SK-N-MC (cell line): ENCODE measurements at places on chromosomes 13 and 19.

DNA sequence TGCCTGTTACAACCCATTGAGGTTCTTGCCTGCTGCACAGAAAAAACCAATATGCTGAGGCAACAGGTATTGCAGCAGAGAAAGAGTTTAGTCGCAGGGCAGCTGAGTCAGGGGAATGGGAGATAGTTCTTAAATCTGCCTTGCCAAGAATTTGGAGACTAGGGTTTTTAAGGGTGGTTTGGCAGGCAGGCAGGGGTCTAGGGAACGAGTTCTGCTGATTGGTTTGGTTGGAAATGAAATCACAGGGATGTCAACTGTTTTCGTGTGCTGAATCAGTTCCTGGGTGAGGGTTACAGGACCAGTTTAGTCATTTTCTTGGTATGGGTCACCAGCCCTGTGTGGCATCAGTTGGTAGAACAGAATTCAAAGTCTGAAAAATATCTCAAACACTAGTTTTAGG lies 36.6 kb downstream of the PDS5B start:
- DNase-seq = no peak

GRCh38 chr13:92187378-92187989 lies 789.1 kb downstream of the GPC5 start:
- peak; percentile 58 for DNase-seq

DNA sequence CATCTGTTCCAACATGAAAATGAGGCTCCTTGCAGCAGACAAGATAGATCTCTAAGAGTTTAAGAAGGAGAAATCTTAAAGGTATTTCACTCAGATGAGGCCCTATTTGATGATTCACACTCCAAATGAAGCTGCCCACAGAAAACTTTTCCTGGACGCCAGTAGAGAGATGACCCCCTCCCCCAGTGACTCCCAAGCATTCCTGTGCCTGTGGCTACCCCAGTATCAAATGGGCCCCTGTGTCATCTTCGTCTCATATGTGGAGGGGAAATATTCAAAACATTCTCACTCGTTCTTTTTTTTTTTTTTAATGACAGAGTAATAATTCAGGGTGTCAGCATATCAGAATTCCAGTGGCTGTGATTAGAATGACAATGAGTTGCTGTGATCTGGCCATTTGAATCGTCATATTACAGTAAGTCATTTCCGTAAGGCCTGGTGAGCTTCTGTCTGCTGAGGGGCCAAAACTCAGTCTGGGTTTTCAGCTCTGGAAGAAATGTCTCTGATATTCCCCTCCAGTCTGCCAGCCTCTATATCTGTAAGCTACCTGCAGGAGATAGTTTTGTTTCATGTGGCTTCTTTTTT lies 194.7 kb downstream of the URI1 start:
- no peak for DNase-seq

DNA sequence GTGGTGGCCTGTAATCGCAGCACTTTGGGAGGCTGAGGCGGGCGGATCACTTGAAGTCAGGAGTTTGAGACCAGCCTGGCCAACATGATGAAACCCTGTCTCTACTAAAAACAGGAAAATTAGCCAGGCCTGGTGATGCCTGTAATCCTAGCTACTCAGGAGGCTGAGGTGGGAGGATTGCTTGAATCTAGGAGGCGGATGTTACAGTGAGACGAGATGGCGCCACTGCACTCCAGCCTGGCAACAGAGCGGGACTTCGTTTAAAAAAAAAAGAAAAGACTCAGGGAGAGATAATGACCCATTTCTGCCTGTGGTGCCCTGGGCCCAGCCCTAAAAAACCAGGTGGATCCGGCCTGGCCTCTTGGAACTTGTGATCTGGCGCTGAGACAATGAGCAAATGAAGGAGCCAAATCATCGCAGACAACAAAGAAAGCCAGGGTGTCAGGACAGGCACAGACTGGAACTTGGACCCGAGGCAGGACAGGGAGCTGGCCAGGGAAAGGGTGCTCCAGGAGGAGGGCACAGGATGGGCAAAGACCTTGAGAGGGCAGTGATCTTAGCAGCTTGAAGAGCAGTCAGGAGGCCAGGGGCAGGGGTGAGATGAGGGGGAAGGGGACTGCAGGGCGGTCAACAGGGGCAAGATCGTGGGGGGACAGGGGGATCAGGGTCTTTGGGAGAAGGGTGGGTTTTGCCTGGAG lies 962 bp upstream of the JAK3 start:
- DNase-seq = no peak

DNA sequence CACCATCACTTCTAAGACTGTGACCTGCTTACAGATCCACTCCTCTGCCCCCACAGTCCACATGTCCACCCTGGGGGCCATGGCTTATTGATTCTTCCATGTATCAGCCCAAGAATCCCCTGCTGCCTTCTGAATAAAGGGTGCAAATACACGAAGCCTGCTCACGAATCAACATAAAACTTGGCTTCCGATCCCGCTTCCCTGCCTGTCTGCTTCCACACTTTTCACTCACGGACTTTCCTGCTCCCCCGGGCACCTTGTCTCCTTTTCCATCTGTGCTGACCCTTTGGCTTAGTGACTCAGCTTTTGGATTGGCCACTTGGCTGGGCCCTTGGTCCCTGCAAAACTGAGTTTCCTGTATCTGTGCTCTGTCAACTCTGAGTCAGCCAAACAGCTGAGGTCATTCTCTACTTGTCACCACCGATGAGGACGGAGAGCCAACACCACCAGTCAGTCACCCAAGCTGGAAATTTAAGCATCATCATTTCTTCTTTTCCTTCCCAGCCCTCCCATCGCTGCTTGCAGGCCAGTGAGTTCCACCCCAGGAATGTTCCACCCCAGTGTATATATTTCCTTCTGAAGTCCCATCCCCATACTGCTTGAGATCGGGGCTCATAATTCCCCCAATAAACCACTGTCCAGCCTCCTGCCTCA lies 11.4 kb upstream of the USP12 start:
- DNase-seq = no peak

DNA sequence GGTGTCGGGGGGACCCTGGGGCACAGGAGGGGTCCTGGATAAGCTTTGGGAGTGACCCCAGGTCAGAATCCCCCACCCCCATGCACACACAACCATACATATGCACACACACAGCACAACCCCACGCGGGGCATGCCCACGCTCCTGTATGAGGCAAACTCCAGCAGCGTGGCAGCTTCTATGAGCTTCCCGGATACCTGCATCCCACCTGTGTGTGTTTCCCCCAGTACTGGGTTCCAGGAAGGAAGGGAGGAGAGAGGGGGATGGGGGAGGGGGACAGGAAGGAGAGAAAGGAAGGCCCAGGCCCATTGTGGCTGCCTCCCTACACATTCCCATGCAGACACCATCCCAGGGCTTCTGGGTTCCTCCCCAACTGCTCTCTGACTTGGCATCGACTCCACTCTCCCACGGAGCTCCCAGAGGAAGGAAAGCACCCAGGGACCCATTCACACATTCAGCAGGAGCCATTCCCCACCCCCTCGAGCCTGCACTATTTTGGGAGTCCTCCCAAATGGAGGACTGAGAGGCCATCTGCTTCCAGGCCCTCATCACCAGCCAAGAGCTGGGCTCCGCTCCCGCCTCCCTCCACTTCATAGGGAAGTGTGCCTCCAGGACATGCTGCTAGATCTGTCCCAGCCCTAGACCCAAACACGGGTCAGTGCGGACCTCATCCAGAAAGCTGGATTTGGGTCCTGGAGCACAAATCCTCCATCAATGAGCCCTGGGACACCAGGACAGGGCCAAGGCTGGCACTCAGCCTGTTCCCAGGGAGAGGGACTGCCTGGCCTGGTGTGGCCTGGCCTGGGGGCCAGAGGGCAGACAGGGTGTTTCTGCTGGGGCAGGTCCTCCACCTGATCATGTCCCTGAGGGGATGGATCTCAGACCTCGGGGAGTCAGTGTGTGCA lies 13.2 kb downstream of the PRR36 start:
- no peak for DNase-seq

GRCh38 chr19:35038623-35039512 lies 2.7 kb upstream of the HPN start:
- no peak for DNase-seq

- no peak for DNase-seq
These were observed 15.4 kb upstream of the SIGLEC6 start for GRCh38 chr19:51546650-51547396.

DNA sequence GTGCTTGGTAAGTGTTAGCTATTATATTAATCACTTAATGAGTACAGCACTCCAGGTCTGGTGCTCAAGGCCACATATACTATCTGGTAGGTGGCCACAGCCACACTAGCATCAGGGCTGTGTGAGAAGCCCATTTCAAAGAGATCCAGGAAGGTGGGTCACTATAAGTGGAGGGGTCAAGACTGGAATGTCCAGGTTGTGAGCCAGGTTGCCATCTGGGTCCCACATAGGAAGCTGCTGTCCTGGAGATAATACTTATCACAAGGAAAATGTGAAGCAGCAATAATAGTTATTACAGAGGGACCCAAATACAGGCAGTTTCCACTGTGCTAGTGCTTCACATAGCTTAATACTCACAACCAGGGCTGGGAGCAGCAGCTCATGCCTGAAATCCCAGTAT lies 13.1 kb downstream of the C19orf47 start:
- no peak for DNase-seq

DNA sequence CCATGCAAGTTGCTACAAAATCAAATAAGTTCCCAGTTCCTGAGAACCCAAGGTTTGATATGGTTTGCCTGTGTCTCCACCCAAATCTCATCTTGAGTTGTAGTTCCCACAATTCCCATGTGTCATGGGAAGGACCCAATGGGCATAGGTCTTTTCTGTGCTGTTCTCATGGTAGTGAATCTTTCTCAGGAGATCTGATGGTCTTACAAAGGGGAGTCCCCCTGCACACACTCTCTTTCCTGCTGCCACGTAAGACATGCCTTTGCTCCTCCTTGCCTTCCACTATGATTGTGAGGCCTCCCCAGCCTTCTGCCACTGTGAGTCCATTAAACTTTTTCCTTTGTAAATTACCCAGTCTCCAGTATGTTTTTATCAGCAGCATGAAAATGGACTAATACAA lies 28.5 kb upstream of the TSHZ3 start:
- no peak for DNase-seq

DNA sequence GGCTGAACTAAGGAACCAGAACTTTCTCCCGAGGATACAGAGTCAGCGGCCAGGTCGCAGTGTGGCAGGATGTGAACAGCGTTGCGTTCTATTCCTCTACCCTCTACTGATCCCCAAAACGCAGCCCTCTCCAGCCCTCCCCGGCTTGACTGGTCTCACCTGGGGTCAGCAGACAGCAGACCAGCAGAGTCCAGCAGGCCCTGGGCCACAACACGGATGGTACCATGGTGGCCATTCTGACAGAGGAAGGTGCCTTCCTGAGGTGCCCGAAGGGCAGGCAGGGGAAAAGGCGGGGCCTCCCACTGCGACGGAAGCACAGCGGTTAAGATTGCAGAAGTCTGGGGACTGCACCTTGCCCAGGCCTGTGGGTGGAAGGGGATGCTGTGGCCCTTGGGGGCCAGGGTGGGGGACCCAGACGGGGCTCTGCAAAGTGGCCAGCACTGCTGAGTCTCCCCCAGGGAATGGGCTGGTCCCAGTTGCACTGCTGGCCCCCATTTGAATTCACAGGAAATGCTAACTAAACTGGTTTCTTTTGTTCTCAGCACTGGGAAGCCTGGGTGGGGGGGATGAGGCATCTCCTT lies at the start of gene ICAM3:
TSS of gene ICAM3 (minus strand) at position 245 of the 581 bp plus-strand sequence. CDS start at position 235, 10 bp downstream.
- no peak for DNase-seq

GRCh38 chr13:39918620-39919236 lies 263.3 kb downstream of the COG6 start:
- no peak for DNase-seq

- no peak for DNase-seq
These were observed 17.7 kb downstream of the RFX2 start for GRCh38 chr19:6092329-6093286.

DNA sequence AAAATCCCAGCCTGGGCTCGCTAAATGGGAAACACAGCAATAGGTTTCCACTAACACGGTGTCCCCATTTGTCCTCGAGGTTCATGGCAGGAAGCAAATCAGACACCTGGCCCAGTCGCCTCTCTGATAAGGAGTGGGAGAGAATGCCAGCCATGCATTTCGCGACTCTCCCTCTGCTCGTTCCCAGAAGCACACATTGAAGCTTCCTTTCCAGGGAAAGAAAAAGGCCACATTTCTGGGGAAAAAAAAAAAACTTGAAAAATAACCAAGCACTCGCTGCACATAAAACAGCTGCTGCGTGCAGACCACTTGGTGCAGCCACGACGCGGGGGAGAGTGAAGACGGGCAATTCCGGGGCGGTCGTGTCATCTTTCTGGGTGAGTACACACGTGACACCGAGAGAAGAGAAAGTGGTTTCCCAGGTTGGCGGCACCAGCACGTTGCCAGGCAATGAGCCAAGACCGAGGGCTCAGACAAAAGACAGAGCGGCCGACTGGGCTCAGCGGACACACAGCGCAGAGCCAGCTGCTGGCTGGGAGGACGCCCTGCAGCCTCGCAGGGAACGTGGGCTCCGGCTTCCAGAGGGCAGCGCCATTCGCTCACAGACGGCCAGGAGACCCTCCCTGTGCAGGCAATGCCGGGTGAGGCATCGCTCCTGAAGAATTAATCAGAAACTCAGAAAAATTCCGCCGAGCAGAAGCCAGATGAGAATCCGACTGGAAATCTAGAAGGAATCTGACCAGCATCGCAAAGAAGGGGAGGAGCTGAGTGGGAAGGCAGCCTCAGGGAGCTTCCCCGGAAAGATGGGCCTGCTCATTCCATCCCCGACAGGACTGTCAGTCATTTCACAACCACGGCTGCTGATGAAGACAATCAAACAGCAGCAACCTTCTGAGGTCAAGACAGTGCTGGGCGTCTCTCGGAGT lies 83.2 kb upstream of the IRS2 start:
- DNase-seq = no peak

DNA sequence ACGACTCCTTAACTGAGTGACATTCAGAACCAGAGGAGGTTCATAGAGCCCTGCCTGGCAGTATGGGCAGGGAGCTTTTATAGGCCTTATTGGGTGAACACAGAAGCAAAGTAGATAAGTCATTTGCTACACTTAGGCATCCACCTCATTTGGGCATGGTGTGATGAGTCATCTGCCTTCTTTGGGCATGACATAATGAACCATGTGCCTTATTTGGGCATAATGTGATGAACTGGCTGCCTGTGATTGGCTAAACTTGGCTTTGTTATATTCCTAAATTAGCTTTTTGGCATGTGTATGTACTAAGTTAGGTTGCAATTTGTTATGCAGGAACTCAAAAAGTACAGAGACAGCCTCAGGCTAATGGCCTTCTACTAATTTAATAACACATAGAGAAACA lies 2210.2 kb upstream of the PCDH20 start:
- DNase-seq = no peak

GRCh38 chr13:28750187-28751045 lies 31.6 kb upstream of the SLC46A3 start:
- no peak for DNase-seq
